ENCODE measurements at places on chromosomes 6 and 20.

DNA sequence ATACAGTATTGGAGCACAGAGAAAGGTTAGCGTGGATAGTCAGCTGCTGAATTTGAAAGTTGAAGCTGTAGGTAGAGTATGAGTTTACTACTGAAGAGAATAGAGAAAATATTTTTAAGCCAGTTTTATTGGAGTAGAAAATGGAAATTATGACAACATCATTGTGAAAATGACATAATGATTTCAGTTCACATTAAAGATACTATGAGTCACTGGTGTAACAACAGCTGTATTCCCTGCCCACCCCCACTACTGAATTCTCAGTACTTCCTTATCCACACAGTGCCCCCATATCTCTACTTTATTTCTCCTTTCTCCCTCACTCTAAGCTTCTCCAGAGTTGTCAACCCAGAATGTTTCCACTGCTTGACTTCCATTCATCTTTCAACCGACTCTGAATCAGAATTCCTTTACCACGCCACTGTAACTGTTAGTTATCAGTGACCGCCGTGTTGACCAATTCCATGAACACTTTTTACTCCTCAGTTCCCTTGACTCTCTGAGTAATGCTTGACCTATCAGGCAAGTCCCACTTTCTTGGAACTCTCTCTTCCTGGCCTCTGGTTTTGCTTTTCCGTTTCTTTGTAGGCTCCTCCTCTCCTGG is 139.6 kb downstream of the AIG1 start:
- no peak for DNase-seq

DNA sequence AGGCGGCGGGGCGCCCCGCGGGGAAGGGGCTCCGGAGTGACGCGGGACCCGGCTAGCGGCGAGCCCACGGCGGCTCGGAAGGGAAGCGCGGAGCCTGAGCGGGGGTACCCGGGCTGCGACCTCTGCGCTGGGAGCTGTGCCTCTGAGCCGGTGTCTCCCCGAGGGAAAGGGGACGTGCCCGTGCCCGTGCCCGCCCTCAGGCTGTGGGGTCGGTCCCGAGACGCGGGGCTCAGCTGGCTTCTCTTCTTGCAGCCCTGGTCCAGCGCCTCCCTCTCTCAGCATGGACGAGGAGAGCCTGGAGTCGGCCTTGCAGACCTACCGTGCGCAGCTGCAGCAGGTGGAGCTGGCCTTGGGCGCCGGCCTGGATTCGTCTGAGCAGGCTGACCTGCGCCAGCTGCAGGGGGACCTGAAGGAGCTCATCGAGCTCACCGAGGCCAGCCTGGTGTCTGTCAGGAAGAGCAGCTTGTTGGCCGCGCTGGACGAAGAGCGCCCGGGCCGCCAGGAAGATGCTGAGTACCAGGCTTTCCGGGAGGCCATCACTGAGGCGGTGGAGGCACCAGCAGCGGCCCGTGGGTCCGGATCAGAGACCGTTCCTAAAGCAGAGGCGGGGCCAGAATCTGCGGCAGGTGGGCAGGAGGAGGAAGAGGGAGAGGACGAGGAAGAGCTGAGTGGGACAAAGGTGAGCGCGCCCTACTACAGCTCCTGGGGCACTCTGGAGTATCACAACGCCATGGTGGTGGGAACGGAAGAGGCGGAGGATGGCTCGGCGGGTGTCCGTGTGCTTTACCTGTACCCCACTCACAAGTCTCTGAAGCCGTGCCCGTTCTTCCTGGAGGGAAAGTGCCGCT is 686 bp downstream of the ZGPAT start:
- DNase-seq = no peak

DNA sequence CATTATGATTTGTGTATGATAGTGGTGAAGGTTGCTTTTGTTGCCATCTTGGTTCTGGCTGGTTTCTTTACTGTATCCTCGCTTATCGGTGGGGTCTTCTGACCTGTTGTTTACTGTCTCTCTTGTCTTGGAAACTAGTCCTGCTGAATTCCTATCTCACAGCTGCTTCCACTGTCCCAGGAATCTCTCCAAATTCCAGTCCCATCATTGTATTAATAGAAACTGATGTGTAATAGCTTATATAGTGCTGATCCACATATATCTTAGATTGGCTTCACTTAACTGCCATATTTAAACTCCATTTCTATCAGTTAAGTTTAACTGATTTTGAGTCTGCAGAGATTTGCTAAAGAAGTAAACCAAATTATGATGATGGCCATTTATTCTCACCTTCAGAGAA is 5.9 kb downstream of the GTF2H5 start:
- no peak for DNase-seq

DNA sequence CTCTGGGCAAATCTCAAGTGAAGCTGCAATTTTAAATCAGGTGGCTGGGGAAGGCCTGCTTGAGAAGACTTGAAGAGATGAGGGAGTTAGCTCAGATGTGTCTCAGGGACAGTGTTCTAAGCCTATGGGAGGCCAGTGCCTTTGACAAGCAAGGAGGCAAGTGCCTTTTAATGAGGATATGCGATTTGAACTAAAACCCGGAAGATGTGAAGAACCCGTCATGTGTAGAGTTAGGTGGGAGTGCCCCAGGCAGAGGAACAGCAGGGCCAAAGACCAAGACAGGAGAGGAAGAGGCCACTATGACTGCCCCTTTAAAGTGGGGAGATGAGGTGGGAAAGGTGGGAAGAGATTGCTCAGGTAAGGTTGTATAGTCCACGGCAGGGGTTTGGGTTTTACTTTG is 71.9 kb downstream of the SLX4IP start:
- DNase-seq = no peak

DNA sequence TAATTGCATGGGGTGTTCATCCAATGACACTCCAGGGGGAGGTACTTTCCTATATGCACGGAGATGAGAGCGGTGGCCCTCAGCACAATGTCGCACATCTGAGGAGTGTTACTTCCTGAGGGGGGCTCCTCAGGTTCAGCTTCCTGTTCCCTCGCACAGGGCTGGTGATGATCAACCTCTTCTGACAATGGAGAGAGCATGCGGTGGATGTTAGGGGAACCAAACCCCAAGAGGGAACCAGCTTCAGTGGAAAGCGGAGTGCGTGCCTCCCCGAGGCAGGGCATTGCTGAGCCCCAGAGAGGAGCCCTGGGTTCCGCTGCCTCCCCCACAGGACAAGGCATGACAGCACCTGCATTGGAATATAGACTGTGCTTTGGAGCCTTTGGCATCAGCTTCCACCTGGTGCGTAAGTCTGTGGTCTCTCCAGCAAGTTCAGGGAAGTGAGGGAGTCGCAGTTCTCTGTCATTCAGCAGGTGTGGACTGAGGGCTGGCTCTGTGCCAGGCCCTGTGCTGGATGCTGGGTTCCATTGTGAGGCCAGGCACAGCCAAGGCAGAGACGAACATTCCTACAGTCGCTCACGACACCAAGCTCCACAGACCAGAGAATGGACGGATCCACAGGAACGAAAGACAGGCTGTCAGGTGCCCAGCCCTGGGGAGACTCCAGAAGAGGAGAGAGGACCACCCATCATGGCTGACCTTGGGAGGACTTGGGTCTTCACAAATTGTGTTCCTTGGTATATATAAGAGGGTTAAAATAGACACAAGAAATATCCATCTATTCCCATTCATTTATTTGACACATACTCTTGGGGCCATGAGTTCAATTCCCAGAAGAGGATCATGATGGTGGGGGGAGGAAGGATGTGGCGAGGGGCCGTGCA is 3.9 kb upstream of the ZNF831 start:
- DNase-seq = peak; percentile 56

DNA sequence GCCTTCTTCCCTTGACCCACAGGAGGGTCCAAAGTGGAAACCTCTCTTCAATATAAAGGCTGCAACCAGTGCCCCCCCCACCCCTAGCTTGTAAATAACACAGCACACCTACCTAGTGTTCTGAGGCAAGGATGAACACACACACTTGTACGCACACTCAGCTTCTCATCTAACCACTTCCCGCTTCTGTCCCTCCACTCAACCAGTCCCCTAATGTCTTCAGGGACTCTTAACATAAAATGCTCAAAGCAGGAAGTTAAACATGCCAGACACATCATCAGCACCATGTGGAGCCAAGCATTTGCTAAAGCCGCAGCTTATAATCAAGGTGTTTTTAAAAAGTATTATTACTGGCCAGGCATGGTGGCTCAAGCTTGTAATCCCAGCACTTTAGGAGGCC is 35.3 kb downstream of the FOXQ1 start:
- DNase-seq = no peak

- DNase-seq = no peak
These were observed 372.6 kb downstream of the UTRN start for GRCh38 chr6:144657691-144658090.

- no peak for DNase-seq
These were observed 41.1 kb downstream of the GRIK2 start for GRCh38 chr6:101434601-101435000.

DNA sequence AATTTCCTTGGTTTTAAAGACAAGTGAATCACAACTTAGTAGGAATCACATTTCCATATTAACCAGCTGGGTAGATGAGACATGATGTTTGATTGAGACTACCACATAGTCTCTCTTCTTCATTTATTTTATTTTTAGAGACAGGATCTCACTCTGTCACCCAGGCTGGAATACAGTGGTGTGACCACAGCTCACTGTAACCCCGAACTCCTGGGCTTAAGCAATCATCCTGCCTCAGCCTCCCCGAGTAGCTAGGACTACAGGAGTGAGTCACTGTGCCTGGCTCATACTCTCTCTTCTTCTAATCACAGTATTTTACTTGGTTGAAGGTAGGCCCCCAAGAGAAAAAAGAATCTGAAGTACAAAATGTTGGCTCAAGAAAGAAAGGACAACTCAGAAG is 80.2 kb upstream of the ASF1A start:
- no peak for DNase-seq

DNA sequence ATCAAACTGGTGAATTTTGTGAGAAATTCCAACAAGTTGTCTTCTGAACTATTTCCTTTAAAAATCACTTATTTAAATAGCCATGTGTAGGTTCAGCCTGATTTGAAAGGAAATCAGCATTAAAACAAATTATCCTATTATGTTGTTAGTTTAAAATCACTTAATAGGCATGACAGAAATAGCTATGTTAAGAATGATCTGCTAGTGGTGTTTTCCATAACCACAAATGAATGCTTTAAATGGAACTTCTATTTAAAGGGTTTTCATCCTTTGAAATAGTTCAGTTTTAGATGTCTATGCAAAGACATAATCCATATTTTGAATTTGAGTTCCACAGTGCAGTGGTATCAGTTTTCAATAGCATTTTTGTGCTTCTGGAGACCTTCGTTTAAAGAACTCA is 120.1 kb downstream of the PLEKHG1 start:
- DNase-seq = no peak

DNA sequence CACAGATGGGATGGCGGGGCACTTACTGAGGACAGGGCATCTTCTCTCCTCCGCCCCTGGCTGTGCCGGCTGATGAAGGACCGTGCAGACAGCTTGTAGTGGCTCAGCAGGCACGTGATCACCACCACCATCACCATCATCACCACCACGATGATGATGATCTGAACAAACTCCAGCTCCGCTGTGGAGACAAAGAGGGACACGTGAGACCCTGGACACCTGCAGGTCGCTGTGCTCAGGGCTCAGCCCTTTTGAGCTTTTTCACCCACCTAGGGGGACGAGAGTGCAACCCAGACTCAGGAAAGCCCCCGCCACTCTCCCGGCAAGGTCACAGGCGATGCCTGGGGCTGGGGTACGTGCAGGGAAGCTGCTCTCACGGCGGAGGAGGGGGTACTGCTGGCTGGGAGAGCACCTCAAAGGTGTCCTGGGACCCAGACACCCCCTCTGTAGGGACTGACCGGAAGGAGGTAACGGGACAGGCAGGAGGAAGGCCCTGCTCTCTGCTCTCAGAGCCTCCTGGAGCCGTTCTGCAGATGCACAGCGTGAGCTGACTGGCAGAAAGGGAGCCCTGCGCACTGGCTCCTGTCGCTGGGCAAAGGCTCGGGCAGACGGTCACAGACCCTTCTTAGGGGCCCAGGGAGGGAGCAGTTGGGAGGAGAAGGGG is 39.4 kb upstream of the ZBP1 start:
- DNase-seq = no peak

DNA sequence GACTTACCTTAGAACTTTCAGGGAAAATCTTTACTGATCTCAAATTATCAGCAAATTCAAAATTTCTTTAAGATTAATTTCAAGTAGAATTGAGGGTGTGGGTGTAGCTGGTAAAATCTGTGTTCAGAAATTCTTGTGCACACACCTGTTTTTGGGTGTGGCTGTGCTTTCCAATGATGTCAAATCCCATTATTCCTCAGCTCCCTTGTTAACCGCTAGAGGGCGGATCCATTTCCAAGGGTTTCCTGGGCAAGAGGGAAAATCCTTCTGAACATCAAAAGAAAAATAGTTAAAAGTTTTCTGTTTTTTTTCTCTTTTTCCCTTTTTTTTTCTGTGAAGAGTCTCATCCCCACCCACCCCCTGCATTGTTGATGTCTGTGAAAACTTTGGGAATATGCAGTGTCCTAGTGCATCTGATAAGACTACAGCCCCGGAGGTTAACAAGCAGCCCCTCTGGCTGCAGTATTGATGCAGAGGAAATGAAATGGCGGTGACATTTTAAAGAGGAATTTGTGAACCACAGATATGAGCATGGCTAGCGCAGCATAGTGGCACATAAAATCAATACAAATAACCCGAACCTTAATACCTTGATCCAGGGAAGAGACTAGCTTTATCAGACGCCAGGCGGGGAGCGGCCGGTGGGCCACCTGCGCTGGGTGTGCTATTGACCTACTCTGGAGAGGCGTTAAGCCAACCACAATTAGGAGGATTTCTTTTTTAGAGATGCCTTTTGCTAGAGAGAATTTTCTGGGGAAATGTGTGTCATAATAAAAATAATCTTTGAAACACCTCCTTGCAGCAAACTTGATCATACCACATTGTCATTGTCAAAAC is 130.9 kb downstream of the FOXA2 start:
- no peak for DNase-seq

DNA sequence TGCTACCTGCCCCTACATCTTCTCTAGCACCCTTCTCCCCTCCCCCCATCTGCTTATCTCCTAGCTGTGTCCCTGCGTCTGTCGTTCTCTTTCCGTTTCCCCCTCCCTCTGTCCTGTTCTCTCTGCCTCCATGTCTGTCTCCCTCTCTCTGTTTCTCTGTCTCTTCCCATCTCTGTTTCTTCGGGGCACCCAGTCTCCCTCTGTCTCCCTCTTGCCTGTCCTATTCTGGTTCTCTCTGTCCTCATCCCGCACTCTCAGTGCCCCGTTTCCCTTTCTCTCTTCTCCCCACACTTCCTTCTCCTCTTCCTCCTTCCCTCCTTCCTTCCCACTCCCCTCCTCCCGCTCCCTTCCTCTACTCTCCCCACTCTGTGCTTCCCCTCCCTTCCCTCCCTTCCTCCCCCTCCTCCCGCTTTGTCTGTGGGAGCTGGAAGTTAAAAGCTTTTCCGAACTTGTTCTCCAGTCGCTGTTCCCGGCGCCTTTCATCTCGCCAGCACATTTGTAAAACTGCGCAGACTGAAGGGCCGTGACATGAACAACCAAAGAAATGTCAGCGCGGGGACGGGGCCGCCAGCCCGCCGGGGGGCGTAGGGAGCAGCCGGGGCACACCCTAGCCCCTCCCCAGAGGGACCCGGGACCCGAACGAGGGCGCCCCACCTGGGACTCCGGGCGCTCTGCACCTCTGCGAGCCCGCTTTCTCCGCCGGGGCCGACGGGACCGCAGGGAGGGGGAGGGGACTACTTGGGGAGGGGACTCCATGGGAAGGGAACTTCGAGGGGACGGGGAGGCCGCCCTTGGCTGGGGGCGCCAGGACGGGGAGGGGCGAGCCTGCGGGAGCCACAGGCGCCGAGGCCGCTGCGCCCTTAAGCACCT is 4.0 kb upstream of the CDH22 start:
- no peak for DNase-seq
